ENCODE measurements at places on chromosomes 12 and 14.
A peak's percentile ranks its signal among the peaks of the same experiment; 100 is the strongest.

GRCh38 chr14:36068777-36069534, 107.6 kb downstream of the PTCSC3 start:
- DNase-seq: no peak

DNA sequence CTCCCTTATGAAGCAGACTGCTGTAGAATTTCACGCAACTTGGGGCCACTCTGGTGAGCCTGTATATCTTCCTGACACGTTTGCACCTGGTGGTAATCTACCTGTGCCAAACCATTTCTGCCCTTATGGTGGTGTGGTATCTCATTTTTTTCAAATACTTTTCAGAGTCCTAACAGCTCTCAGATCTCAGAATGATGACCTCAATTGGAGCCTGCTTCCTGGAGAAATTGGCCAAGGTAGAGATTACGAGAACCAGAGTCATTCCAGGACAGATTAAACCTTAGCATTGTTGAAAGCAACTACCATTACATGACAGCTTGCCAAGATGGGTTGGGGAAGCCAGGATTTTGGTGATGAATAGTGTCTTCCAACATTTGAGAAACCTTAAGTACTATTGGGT, 48.2 kb downstream of the CPSF6 start:
- no peak for DNase-seq

DNA sequence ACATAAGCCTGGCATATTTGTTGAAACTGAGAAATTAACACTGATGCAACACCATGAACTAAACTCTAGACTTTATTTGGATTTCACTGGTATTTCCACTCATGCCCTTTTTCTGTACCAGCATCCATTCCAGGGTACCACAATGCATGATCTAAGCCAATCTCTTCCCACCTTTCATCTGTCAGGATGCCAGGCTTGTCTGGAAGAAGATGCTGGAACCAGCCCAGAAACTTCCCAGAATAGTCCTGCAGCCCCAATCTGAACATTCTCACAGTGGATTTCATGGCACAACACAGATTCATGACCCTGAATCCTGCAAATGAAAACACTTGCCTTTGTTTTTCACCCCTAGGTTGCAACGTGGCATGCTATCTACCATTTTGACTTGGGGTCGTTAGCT, 189.3 kb upstream of the LHX5 start:
- DNase-seq: no peak

DNA sequence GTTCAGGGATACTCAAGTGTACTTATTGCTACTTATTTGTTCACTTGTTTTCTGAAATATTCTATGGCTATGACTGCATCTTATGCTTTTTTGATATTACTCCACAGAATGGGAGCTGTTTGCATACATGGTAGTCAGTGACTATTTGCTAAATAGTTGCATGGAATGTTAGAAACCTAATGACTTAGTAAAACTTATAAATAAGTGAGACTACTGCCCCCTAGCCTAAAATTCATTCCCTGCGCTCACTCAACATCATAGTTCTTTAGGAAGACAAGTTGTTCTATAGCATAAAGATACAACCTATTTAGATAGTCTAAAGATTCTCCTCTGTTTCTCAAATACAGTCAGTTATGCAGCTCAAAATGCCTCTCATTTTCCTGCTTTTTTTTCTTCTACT, 305.5 kb downstream of the CEP128 start:
- no peak for DNase-seq

GRCh38 chr14:50335989-50336824, 24.1 kb downstream of the DMAC2L start:
- DNase-seq: no peak

GRCh38 chr14:88882236-88882635, 57.8 kb downstream of the TTC8 start:
- DNase-seq: no peak

- no peak for DNase-seq
These were observed 70.9 kb downstream of the STXBP6 start for GRCh38 chr14:24978862-24979724.

- no peak for DNase-seq
These were observed 78.0 kb downstream of the PLEKHG3 start for GRCh38 chr14:64782196-64782595.

DNA sequence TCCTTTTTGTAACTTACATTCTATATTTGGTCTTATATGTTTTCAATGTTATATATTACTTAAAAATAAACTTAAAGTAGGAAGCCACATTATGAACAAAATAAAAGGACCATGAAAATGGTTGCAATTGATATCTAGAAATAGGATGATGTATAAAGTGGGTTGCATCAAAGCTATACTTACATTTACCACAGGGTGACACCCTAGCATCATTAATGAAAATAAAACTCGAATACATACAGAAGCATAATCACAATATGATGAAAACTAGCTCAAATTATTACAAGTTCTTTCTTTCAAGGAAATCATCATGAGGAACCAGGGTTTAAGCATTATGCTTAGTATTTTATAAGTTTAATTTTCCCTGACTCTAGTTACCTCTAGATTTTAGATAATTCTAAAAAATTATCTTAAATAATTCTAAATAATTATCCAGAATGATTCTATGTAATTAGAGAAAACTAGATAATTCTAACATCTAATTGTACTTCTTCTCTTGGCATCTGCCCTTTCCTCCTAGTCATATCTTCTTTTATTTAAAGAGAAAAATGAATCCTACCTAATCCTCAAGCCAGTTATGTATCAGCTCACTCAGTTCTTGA, 31.2 kb downstream of the TAS2R7 start:
- no peak for DNase-seq

GRCh38 chr12:110937104-110937641, 16.8 kb upstream of the MYL2 start:
- peak; percentile 58 for DNase-seq

GRCh38 chr12:7844116-7844515, 28.6 kb downstream of the SLC2A14 start:
- no peak for DNase-seq

DNA sequence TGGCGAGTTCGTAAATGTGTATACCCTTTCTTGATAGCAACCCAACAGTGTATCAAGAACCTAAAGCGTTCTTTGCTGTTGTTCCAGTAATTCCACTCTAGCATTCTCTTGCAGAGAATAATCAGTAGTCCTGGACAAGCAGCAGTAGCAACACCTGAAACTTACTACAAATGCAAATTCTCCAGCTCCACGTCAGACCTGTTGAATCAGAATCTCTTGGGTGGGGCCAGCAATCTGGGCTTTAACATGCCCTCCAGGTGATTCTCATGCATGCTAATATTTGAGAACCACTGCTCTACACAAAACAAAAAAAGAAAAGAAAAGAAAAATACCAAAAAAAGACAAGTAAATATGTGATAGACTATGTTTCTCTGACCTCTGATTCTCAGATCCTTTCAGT, 10.1 kb downstream of the PTGDR start:
- no peak for DNase-seq

GRCh38 chr14:33839193-33840076, 111.4 kb downstream of the EGLN3 start:
- peak; percentile 61 for DNase-seq

DNA sequence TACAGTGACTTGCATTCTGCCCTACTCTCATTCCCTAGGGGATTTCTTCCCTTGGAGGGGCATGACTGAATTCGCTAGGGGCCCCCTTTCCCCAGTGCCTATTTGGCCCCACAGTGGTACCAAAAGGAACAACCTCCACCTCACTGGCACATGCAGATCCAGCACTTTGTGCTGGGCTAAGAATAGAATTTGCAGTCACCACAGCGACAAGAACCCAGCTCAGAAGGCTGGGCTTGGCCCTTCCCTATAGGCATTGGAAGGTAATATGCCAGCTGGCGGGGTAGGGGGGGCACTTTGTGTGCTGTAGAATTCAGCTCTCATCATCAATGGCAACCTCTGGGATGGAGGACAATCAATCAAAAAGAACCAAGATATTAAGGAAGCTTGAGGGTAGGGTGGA, 13.9 kb downstream of the BAZ2A start:
- DNase-seq: no peak

DNA sequence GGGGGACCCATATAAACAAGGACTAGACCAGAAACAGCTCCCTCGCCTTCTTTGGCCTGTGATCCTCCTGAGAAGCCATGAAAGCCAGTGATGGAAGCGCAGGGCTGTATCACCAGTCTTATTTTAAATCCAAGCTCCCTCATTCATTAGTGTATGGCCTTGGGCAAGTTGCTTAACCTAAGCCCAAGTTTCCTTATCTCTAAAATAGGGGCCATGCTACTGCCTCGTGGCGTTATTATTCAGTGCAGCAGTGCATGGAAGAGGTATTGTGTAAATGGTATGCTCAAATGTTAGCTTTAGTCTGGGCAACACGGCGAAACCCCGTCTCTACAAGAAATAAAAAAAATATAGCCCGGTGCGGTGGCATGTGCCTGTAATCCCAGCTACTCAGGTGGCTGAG, 9.9 kb downstream of the ESPL1 start:
- no peak for DNase-seq

- DNase-seq: peak; percentile 5
These were observed 81.4 kb downstream of the PAPOLA start for GRCh38 chr14:96583569-96584041.

DNA sequence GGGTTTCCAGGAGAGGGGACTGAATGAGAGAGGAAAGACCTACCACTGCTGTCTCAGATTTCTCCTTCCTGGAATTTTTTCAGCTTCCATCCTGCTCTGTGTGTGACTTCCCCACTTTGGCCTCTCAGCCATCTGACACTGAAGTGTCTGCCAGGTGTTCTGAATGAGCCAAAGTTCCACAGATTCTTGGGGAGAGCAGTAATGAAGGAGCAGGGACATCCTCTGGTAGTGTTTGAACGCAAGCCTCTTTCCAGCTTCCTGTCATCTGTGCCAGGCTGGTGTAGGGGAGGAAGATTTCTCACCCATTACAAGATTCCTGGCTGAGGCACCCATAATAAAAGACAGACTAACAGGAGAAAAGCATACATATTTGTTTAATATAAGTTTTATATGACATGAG, 141.7 kb upstream of the NRXN3 start:
- DNase-seq: no peak

DNA sequence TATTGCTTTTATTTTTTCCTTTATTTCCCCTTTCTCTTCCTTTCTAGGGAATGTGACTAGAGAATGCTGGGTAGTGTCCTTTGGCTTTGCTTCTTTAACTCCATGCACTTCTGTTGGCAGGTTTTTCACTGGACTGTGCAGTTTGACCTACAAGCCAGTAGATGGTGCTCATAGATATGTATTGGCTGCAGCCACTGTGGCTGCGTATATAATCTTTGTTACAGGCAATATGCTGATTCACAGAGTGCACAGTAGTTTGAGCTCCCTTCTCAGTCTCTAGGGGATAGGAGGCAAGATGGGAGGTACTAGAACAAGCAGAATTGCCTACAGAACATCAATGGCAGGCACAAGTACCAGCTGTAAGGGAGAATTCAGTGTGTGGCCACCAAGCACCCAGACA, 503.5 kb downstream of the LRFN5 start:
- DNase-seq: no peak

DNA sequence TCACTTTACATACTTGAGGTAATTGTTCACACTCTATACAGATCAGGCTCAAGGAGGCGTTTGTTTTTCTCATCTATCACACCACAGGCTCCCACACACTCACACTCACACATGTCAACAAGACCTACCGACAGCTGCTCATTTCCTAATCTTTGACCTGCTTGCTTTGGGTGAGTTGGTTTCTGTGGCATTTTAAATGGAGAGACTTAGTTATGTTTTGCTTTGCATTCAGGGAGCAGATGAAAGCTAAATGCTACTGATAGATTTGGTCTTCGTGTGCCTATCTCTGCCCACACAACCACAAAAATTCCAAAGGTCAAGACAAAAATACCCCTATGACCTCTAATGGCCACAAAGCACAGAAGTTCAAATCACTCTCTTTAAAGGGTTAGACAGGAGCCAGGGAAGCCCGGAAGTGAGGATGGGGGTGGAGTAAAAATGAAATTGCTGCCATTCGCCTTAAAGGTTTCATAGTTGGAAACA, 203.5 kb upstream of the G2E3 start:
- no peak for DNase-seq

DNA sequence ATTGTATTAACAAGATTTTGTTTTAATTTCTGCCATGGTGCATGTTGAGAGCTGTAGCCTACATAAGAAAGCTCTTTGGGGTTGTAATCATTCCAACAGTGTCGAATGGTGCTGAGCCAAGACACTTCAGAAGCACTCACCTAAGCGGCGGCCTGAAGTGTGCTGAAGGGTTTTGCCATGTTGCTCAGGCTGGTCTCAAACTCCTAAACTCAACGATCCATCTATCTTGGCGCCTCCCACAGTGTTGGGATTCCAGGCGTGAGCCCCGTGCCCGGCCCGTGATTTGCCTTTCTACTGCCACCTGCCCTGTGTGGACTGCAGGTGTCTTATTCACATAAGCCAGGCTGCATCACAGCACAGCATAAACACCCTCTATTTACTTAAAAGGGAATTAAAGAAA, 48.9 kb downstream of the AMN start:
- no peak for DNase-seq

- no peak for DNase-seq
These were observed 3.7 kb upstream of the TMX1 start for GRCh38 chr14:51236314-51236713.

DNA sequence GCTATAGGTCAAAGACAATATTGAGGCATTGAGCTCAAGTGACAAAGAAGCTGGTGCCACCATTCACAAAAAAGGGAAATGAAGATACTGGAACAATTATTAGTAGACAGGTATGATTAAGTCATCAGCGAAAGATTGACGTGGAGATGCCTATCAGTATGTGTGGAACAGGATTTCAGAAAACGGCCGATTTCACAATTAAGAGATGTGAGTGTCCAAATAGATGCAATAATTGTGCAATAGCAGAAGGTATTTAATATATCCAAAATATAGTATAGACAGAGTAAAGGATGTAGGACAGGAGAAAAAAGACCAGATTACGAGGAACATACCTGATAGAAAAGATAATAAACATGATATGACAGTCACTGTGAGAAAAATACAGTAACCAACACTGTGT, 433.1 kb downstream of the C12orf50 start:
- no peak for DNase-seq

DNA sequence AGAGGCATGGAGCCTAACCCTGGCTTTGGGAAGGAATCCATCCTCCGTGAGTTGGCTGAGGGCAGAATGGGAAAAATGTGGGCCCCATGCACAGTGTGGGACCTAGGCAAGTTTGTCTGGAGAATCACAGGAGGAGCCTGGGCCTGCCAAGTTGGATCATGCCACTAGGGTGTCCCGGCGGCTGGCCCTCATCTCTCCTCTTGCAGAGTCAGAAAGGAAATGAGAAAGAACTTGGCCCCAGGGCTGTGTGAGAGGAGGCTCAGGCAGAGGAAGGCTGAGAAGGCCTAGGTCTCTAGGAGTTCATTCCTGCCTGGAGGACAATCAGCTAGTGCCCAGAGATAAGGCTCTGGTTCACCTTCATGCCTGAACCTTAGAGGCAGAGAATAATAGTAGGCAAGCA, 2.5 kb upstream of the ESRRB start:
- no peak for DNase-seq

- no peak for DNase-seq
These were observed 223.7 kb downstream of the TMTC2 start for GRCh38 chr12:82910246-82910893.

GRCh38 chr12:93943780-93944179, 204.6 kb upstream of the PLXNC1 start:
- no peak for DNase-seq

GRCh38 chr14:37791384-37792036, 196.1 kb downstream of the TTC6 start:
- no peak for DNase-seq

GRCh38 chr12:102298022-102298421, 100.4 kb upstream of the PMCH start:
- DNase-seq: no peak

- DNase-seq: no peak
These were observed 460.2 kb downstream of the RAD51B start for GRCh38 chr14:68279777-68280233.
